ENCODE measurements at places on chromosomes 2 and 18.

GRCh38 chr2:198157314-198157713 lies 352.9 kb downstream of the PLCL1 start:
- DNase-seq: no peak

DNA sequence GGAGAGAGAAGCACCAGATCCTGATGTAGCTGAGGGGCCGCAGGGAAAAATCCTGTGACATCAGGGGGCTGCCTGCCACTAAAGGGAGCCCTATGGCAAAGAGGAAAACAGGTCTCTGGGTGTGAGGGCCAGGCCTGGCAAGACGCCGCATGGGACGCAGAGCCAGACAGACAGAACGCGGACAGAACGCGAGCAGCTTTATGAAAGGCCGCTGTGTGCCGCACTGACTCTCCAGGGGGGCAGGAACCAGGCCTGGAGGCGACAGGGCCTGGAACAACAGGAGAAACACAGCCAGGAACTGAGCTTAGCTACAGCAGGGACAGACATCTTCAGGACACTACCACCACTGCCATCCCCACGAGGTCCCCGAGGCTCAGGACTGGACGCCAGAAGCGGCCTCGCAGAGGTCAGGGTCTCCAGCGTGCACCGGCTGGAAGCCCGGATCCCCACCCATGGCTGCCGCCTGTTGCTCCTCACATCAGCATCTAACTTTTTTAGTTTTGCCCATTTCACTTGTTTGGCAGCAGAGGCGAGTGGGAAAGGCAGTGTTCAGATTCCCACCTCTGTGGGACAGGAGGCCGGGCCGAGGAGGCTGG lies 131.6 kb downstream of the VAPA start:
- DNase-seq: no peak

GRCh38 chr2:70988151-70988550 lies 6.5 kb downstream of the TEX261 start:
- no peak for DNase-seq

GRCh38 chr2:197200051-197200761 lies 110.4 kb downstream of the ANKRD44 start:
- DNase-seq: no peak

- no peak for DNase-seq
Observed at GRCh38 chr2:160368988-160369930, 124.3 kb downstream of the RBMS1 start.

DNA sequence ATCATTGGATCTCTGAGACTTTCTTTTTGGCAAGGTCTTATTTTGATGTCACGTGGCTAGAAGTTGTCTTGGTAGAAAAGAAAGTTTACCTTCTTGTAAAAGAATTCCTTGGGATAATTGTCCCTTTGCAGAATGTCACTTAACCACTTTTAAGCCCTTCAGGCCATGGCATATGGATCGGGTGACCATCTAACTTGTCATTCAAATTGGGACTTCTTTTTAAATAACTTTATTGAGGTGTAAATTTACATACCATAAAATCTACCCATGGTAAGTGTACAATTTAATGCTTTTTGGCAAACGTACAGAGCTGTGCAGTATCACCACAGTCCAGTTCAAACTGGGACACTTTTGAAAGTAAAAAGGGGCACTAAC lies 24.6 kb downstream of the ARMC9 start:
- DNase-seq: no peak

- no peak for DNase-seq
Observed at GRCh38 chr2:142174176-142174575, 43.4 kb upstream of the LRP1B start.

DNA sequence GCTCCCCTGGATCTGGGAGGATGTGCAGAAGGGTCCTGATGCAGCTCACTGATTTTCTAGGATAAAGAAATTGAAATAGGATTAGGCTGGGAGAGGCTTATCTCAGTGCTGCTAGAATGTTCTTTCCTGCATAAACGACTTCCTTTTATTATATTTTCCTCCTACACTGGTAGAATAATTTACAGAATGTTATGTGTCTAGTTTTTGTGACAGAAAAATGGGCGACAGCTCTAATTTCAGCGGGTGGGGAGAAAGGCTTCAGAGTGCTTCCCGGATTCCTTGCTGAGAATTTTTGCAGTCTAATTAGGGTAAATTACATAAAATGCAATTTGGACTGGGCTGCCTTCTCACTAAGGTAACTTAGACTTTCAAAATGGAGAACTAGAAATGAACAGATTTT lies 66.2 kb downstream of the SKA1 start:
- DNase-seq: peak; percentile 52

GRCh38 chr2:99819766-99820165 lies 322.6 kb downstream of the AFF3 start:
- peak; percentile 13 for DNase-seq

DNA sequence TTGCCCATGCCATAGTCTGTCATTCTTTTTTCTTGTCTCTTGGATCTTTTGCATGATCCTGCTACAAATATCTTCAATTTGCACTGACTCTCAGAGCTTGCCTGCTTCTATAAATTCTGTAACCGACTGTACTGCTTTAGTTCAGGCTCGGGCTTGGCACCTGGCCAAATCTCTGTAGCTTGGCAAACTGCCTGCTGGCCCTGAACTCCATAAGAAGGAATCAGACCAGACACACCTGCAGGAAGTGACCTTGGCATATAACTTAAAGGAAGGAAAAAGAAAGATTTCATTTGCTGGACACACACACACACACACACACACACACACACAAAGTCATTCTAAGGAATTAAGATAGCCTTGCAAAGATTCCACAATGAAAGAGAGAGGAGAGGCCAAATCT lies 291.2 kb upstream of the DDX18 start:
- DNase-seq: no peak

DNA sequence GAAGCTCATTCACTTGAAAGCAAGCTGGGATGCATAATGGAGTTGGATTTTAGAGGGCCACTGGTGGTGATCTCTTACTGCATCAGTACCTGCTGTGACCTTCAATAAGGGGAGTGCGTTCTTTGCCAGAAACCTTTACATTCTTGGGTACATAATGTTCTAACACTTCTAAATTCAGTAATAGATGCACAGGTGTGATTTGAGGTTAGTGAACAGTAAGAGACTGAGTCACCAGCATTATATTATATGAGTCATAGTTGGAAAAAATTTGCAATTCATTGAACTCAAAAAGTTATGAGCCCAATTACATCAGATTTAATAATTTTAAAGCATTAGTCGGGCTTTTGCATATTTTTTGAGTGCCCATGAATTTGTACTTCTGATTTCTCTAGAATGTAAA lies 803.3 kb downstream of the ADCYAP1 start:
- DNase-seq: no peak

- no peak for DNase-seq
Observed at GRCh38 chr2:111710085-111710484, 173.9 kb downstream of the ANAPC1 start.

DNA sequence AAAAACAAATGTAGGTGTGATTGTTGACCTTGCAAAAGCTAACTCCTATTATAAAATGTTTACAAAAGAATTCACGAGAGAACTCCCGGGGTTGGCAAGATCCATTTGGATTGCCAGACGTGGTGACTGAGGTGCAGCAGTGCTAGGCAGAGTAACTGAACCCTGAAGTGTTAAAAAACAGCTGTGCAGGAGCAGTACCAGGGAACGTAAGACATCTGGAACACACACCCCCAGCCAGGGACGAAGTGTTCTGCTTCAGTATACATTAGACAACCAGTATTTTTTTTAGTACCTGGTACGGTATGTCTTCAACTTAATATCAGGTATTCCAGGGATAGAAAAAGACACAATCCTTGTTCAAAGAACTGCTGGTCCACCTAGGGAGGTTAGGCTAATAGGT lies 272.1 kb upstream of the EPAS1 start:
- DNase-seq: no peak

GRCh38 chr2:1631292-1632001 lies 112.9 kb downstream of the PXDN start:
- no peak for DNase-seq

DNA sequence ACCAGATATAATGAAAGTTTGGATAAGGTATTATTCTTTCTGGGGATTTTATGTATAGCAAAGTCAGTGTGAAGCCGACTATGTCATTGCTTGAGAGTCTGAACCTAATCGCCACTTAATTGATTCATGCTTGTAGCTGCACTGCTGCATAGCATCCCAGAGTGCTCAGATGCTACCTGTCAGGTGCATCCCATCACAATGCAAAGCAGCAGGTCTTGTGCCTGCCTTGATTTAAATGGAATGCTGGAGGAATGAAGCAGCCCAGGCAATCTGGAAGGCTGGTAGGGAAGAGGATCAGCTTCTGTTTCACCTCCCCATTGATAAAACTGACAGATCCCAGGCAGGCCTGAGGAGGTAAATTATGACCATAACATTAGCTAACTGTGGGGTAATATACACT lies 40.4 kb upstream of the ATIC start:
- DNase-seq: no peak

DNA sequence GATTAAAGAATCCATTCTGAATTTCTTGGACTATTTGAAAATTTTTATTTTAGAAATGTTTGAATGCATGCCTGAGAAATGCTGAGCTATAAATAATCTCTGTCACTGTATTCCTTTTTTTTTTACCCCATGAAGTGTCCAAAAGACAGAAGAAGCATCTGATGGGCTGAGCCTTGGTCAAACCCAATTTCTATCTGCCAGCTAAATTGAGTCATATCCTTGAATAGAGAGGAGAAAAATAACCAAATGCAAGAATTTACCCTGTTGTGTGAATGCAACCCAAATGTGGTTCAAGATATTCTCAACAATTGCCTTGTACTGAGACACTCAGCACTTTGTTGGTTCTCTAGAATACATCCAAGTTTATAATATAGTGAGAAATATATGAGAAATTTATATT lies 223.5 kb downstream of the UBE2E3 start:
- DNase-seq: no peak

- peak; percentile 66 for DNase-seq
Observed at GRCh38 chr2:142165790-142166189, 35.0 kb upstream of the LRP1B start.

DNA sequence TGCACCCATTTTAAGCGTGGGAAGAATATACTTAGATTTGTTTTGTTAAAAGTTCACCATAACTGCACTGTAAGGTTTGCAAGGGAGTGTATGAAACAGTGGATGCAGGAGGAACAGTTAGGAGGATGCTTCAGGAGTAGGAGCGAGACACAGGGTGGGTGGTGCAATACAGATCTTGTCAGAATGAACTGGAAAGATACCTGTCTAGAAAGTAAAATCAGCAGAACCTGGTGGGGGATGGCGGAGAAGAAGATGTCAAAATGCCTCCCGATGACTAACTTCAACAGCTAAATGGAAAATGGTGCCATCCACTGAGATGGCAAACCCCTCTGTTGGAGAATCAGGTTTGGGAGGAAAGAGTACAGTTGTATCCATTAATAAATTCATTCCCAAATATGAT lies 18.2 kb downstream of the LANCL1 start:
- DNase-seq: no peak

GRCh38 chr2:126536605-126537200 lies 119.3 kb upstream of the GYPC start:
- no peak for DNase-seq

DNA sequence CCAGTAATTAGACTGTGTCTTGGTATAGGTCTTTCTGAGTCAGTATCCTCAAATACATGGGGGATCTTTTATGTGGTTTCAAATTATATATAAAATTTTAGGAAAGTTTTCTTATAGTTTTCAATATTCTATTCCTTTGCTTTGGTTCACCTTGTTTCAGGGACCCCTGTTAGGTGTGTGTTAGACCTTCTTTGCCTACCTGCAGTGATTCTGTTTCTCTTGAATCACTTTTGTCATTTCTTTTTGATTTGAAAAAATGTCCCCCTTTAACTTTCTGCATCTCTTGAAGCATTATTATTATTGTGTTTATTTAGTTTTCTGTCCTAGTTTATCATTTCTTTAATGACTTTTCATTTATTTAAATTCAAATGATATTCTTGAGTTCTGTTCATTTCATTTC lies 98.7 kb downstream of the FHOD3 start:
- no peak for DNase-seq

DNA sequence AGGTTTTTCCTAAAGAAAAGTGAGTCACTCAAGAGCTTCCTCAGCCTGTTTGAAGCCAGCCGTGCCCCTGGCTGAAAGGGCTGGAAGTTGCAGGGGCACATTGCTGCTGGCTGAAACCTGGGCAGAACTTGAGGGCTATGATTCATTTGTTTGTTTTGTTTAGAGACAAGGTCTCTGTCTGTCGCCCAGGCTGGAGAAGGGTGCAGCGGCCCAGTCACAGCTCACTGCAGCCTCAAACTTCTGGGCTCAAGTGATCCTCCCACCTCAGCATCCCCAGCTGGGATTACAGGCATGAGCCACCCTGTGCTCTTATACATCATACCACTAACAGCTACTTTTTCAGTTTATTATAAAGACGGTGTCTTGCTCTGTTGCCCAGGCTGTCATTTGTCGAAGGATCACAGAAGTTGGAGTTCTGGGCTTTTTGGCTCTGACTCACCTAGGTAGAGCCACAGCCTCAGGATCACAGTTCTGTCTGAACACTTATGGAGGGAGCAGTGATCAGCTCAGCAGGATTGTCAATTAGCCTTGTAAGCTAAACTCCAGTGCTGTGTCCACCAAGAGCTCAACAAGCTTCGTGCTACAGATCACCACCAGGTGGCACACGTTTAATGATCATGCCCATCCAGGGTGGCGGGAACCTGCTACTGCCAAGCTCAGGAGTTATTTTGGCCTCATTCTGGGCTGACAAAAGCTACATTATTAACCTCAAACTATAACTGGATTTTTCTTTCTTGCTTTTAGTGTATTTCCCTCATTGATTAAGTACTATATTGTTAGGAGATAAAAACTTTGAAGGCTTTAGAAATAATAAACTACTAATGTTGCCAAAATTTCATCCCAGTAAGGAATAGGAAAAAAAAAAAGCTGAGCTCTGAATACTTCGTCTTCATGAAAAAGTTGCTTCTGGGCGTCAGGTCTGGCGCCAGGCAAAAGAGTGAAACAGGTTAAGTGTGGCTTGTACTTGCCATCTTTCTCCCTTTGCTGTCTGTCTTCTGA lies 57.9 kb downstream of the ARHGEF33 start:
- peak; percentile 96 for DNase-seq

DNA sequence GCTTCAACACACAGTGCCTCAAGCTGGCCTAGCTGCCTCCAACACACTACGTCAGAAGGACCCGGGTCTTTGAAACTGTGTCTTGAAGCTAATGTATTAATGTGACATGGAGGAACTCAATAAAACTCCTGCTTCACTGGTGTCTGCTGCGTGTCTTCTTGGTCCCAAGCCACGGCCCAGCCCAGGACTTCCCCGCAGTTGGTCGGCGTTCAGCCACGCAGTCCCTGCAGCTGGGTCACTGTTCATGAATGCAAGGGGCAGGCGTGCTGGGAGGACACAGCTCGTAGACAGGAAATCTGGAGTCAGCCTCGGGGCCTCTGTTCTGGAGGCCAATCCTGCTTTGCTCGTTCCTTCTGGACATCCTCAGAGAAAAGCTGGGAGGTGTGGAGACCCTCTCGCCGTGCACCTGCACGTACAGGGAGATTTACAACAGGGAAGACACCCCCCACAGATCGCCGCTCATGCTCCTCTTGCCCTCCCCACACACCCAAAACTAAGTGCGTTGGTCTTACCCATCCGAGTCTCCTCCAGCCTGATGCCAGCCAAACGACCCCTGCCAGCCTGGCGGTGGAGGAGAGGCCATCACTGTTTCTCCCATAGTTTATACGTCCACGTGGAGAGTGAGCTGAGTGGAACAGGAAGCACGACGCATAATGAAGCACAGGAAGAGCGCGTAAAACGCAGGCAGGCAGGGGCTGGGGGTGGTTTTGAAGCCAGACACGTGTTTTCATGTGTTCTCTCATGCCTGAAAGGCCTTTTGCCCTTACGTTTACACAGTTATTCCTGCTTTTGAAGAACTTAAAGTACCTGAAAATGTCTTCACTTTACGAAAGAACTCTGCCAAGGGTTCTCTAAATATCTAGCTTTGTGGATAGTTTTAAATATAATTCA lies 39.7 kb downstream of the ADI1 start:
- no peak for DNase-seq

GRCh38 chr2:12168791-12169388 lies 422.5 kb downstream of the LPIN1 start:
- DNase-seq: no peak
